NCI-H446 (cell line): ENCODE measurements at places on chromosomes 1 and 21.

DNA sequence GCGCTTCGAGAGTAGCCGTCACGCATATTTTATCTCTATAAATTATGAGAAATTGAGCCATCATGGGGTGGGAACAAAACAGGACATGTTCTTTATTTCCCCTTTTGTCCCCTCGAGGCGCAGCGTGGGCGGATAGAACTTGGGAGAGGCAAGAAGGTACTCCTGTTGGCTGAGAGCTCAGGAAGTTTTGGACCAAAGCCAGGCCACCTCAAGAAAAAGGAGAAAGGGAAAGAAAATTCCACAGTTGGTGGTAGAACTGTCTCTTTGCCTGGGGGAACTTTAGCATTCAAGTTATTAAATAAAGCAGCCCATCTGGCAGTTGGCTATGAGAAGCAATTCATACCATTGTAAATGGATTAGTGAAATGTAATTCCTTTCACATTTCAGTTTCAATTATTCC, 76.4 kb upstream of the DSCAM start:
- no peak for DNase-seq

GRCh38 chr1:57272150-57272549, 151.7 kb downstream of the DAB1 start:
- no peak for DNase-seq

DNA sequence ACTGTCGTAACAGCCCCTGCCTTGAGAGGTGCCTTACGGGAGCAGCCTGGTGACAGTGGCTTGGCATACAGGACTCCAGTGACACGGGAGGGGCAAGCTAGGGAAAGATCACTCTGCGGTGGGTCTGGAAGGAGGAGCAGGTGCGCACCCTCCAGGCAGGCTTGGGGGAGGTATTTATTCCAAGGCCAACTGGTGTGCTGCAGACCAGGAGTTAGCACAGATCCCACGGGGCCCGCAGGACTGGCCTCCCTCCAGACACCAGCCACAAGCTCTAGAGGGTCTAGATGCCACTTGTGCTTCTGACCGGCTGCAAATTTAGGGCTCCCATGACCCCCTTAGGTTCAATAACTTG, 22.1 kb downstream of the PSEN2 start:
- no peak for DNase-seq

DNA sequence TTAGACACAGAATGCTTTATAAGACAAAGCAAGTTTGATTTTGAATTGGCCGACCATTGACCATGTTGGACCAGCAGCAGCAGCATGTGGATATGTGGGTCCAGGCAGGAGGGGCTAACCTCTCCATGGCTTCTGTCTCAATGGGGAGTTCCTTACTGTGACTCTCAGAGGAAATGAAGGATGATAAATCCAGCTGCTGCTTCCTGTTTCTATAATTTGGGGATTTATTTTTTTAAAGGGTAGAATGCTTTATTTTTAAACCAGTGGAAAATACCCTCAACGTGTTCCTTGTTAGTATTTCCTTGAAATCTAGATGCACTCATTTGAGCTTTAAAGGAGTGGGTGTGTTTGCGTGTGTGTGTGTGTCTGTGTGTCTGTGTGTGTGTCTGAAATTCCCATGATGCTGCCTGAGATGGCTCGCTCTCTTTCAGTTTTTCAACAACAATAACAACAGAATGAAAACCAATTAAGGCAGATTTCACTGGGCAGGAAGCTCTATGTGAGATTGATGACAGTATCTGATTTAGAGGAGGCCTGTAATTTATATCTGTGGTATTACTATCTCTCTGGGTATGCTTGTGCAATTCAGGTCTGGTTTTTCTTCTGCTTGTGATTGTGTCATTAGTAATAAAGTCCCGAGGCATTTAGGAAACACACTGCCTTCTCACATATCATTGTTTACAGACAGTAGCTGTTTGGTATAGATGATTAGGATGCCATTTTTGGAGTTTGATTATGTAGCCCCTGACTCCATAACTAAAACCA, 86.1 kb upstream of the ZNF326 start:
- DNase-seq, result no peak

- DNase-seq, result no peak
Measured at GRCh38 chr1:112990271-112990670, 34.3 kb upstream of the SLC16A1 start.

- DNase-seq, result peak; percentile 22
Measured at GRCh38 chr1:61083013-61083806, 849 bp downstream of the NFIA start.

GRCh38 chr1:42961312-42962091, 2.8 kb upstream of the SLC2A1 start:
- DNase-seq, result no peak

DNA sequence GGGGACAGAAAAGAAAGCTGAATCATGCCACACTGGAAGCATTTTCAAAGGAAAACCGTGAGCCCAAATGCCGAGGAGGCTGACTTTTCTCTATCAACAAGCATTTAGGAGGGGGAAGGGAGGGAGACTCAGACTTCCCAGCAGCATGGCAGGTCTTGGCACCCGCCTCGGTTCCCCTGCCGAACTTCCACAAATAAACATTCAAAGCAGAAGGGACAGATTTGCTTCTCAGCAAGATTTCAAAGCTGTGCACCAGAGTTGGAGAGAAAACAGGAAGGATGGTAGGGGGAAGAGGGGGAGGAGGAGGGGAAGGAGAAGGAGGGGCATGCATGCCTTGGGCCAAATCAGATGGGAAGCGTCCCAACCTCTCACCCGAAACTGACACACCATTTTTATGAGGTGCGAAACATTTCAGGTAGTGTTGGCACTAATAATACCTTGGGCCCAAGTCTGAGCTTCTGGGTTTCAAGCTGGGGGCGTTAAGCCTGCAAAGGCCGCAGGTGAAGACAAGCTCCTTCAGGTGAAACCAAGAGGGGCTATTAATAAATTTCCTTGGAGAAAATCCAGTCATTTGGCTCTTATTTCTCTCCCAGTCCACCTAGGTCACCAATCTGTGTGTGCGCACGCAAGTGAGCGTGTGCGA, 26.4 kb downstream of the ABCA4 start:
- DNase-seq, result no peak

DNA sequence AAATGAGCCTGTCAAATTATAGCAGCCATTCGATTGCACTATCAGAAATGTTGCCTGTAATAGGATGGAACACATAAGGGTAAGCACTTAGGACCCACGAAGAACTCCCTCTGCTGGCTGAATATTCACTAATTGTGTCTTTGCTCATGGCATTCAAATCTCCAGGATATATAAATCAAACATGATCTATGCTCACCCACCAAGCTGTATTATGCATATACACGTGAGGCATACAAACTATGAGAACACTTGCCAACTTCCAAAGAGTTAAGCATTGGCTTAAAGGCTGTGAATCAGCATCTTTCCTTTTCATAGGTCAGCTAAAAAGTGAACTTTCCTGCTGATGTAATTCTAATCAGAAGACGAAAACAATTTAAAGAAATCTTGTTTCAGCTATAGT, 34.5 kb downstream of the TMPRSS15 start:
- DNase-seq, result peak; percentile 83

DNA sequence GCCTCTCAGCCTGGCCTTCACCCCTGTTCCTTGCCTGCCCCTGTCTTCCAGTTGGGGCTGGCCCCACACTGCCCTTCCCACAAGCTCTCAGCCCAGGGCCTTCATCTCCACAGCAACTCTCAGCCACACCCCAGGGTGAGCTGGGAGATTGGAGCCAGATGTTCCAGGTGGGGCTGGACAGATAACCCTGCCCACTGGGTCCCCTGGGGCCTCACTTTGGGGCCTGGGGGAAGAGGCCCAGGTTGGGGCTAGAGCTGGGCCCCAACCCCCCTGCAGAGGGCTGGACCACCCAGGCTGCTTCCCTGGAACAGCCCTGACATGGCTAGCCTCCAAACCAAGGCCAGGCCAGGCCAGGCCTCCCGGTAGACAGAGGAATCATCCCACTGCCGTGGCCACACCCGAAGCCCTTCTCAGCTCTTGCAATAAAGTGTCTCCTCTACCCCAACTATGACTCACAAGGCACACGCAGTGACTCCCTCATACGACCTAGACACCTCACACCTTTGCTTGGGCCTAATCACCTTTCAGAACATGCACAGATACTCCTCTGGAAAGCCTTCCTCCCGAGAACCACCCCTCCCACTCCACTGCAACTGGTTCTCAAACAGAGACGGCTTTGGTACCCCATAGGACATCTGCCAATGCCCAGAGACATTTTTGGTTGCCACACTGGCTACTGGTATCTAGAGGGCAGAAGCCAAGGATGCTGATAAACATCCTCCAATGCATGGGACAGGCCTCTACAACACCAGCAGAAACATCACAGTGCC, 22.2 kb downstream of the SLC2A1 start:
- DNase-seq, result no peak

GRCh38 chr1:49136738-49137251, 360.1 kb upstream of the BEND5 start:
- DNase-seq, result no peak

GRCh38 chr1:16138772-16139221, 17.1 kb downstream of the EPHA2 start:
- no peak for DNase-seq

DNA sequence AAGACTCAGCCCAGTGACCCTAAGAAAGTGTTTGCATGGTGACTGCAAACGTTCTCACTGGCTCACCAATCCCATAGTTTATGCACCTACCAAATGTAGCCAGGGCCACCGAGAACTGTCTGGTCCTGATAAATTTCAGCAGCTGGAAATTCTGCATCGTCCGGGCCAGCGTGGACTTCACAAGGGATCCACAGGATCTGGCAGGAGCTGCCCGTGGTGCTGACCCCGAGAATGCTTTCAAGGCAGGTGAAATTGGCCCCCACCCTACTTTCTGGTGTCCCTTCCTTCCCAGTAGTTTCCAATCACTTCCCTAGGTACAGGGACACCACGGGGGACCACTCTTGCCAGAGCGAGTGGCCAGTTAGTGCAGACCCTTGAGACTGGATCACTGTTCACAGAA, 26.2 kb downstream of the UBASH3A start:
- DNase-seq, result no peak

- no peak for DNase-seq
Measured at GRCh38 chr1:157112186-157112867, 12.7 kb upstream of the ETV3L start.

DNA sequence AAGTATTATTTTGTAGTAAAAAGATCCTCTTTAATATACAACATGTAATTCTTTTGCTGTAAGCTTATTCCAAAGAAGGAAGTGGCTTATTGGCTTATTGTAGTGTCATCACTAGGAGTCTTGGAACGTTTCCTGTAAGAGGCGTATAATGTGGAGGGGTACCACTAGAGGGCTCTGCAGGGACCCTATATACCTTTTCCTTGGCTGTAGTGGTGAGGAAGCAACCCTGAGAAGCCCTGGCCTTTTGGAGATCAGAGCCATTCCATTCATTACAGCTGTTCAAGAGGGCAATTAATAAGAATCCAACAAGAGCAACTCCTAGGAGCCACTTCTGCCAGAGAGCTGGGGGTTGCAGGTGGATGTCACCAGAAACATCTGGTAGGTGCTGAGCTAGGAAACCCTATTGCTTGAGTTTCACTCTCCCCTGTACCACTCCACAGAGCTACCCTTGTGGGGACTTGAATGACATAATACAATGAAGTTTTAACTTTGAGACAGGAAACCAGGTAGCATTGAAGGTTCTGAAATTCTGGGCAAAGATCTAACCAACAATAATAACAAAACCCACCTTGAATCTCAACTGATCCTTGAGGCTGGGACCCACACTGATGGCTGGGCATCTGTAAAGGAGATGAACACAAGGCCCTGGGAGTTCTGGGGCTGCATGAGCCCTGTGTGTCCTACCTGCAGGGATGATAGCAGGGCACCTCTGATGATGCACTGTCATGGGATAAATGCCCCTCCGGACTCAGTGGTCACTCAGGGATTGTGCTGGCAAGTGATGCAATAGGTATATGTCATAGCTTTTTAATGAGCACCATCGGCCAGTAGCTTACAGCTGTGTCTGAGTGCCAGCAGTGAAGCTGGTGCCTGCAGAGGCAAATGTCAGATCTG, 160.2 kb upstream of the COA6 start:
- DNase-seq, result no peak

DNA sequence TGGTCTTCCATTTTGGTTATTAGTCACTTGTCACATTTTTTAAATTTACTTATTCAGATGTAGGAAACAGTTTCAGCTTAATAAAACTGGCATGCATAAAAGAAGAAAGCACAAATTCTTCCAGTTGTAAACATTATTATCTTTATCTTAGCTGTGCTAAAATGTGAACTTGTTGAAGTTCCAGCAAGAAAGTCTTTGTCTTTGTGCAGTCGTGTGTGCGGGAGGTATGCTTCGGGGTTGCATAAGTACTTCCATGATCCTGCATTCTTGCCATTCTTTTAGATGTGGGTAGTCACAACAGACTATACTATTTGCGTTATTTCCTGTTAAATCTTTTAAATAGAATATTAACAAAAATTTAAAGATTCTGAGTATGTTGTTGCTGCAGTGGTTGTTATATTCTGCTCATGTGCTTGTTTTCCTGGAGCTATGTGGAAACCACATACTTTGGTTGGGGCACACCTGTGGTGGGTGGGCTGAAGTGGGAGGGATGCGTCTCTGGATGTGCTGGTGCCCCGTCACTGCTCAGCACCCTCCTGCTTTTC, 49.9 kb downstream of the CBS start:
- no peak for DNase-seq

DNA sequence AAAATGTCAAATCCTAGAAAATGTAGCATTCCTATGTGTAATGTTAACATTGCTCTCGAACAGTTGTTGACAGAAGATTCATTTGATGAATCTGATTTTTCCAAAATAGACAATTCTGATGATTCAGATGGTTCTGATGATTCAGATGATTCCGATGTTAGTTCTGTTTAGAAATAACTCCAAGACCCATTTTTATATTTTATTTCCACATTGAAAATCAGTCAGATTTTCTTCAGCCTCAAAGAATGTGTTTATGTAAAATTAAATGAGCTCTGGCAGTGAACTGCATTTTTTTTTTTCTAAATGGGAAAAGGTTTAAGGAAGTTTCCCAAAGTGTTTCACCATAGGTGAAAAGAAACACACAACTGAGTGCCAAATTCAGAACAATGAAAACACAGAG, 136.5 kb downstream of the TSEN15 start:
- DNase-seq, result no peak

GRCh38 chr1:38221006-38221649, 174.5 kb upstream of the POU3F1 start:
- no peak for DNase-seq

- no peak for DNase-seq
Measured at GRCh38 chr1:43365678-43366077, 2.1 kb downstream of the ELOVL1 start.

- DNase-seq, result no peak
Measured at GRCh38 chr1:93992954-93993353, 83.7 kb upstream of the GCLM start.

- DNase-seq, result no peak
Measured at GRCh38 chr21:14530592-14530991, 15.5 kb downstream of the SAMSN1 start.

DNA sequence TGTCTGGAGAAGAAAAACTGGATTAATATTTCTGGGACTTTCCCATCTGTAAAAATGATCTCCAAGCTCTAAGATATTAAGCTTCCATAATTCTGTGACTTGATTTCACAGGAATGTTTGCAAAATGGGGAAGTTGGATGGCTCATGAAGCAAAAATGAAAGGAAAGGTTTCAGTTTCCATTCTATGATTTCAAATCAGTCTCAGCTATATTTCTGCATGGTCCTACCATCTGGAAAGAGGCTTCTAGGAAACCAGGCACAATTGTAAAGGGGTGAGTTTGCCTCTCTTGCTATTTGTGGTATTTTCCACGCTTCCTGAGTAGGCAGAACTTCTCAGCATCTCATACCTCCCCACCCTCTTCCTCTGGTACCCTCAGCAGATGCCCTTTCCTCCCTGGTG, 22.4 kb upstream of the ACTN2 start:
- no peak for DNase-seq
